Left renal cortex interstitium (tissue), 4 donors: ENCODE measurements at places on chromosomes 7 and 10.

- DNase-seq, result no peak
Observed at GRCh38 chr10:90451283-90451682, 406.6 kb downstream of the HTR7 start.

GRCh38 chr10:101227429-101228152, 1.7 kb downstream of the LBX1 start:
- no peak for DNase-seq

GRCh38 chr7:12623223-12623622, 52.7 kb downstream of the SCIN start:
- DNase-seq, result no peak

DNA sequence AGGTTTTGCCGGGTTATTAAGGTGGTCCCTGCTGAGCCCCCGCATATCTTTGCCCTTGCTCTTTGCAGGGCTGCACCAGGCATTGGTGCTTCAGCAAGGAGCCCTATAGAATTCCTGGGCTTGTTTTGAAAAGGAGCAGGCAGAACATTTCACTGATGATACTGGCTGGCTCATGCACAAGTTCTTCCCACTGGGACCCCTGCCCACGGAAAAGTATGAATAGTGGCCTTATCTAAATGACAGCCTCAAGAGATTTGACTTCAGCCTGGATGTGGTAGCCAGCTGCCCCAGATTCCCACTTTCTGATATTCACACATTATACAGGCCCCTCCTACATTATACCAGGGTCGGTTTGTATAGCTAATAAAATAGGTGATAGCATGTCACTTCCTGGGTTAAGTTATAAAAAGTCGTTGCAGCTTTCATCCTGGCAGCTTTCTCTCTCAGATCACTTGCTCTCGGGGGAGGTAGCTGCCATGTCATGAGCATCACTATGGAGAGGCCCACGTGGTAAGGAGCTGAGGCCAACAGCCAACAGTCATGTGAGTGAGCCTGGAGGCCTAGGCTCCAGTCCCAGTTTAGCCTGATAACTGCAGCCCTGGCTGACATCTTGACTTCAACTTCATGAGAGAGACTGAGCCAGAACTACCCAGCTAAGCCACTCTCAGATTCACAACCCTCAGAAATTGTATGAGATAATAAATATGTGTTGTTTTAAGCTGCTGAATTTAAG, 16.8 kb upstream of the CRTAC1 start:
- DNase-seq, result no peak

- no peak for DNase-seq
Observed at GRCh38 chr10:97873569-97873968, 23.9 kb downstream of the GOLGA7B start.

DNA sequence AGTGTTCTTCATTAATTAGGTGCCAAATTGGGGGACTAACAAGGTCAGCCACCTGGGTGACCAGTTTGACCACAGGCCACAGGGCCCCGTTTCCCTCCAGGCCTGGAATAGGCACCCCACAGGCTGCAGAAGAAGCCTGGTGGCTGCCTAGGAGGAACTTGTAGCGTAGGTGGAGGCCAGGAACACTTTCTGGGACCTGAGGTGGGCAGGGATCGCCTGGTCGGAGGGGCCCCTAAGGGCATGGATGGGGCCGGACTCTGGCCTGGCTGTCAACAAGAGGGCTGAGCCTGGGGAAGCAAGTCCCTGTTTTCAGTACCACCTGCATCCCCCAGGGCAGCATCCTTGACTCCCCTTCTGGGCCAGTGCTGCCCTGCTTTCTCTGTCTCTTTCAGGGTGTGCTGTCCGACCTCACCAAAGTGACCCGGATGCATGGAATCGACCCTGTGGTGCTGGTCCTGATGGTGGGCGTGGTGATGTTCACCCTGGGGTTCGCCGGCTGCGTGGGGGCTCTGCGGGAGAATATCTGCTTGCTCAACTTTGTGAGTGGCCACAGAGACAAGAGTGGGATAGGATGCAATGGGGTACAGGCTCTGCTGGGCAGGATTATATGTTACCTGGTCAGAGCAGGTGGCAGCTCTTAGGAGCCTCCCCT, 30.7 kb upstream of the SH2D4B start:
- no peak for DNase-seq

- no peak for DNase-seq
Observed at GRCh38 chr7:159218170-159218569, 73.5 kb upstream of the VIPR2 start.

- DNase-seq, result peak; percentile 20
Observed at GRCh38 chr10:50224330-50224952, 26.9 kb downstream of the ASAH2 start.

DNA sequence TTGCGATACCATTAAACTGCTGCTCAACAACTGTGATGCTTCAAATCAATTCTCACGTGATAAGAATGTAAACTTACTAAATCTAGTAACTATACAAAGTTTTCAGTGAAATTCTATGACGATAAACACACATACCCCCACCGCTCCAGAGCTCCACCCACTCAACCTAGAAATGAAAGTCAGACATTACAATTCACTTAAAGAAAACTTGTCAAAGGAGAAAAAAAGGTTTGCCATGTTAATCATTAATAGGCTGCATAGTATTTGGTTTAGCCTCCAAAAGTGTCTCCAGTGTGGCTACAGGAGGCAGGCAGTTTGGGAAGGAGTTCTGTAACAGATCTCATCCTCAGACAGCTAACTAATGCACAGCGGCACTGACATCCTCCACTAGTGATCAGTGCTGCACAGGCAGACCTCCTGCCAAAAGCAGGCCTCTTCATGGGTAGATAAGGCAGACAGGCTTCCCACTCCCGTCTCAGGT, 3.1 kb downstream of the HERPUD2 start:
- no peak for DNase-seq
